Mucosa of gallbladder (tissue), 1 donor: ENCODE measurements at places on chromosomes 13 and 19.

- DNase-seq: no peak
These were observed 13.5 kb upstream of the URAD start for GRCh38 chr13:28001837-28002473.

DNA sequence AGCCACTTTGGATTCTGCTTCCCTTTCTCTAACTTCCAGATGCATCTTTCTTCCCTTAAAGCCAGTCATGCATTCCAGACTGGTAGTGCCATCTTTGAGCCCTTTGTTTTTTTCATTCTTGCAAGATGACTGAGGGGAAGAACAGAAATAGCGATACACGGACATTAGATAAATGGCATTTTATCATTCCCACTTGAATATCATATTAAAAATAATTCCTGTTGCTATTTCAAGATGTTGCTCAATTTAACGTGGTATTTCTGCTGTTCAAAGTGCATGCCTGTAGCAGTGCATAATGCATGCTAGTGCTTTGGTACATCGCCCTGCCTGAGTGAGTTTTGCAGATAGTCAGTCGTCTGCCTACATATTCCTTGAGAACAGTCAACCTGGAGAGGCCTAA is 140.6 kb upstream of the FRY start:
- no peak for DNase-seq

DNA sequence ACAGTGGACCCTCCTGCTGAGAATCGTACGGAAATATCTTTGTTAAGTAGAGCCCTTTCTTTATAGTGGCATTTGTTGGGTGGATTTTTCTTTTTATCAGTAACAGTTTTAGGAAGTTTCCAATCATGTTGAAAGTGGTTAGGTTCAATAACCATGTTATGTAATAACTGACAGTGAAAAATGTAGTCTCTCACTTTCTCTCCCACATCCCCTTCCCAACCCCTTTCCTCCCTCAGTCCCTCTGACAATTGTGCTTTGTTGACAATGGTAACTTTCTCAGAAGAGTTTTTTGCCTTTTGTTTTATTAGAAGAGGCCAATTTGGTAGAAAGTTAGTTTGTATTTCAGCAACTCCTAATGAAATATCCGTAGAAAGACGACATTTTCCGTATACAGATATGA is 77.8 kb upstream of the SLAIN1 start:
- DNase-seq: no peak

- DNase-seq: no peak
These were observed 45.6 kb downstream of the CELF5 start for GRCh38 chr19:3269916-3270671.

- peak; percentile 28 for DNase-seq
These were observed 134.8 kb downstream of the NUFIP1 start for GRCh38 chr13:44854313-44855060.

DNA sequence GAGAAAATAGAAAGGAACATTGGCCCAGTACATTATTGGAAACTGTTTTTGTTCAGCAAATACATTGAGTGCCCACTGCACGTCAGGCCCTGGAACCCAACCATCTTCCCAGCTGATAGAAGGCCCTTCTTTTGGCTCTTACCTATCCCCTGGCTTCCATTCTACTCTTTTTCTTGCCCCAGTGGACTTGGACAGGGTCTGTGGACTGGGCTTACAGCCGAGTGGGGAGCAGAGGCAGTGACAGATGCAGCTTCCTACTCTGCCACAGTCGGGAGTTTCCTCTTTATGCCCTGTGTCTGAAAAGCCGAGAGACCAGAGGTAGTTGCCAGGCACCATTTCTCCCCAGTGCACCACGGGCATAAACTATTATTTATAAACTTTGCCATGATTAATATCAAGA is 70.4 kb downstream of the ARHGAP35 start:
- DNase-seq: no peak

GRCh38 chr19:58450856-58451357 is 515 bp upstream of the ZNF324B start:
- DNase-seq: peak; percentile 42

GRCh38 chr13:34411177-34411576 is 530.9 kb upstream of the NBEA start:
- no peak for DNase-seq

- peak; percentile 73 for DNase-seq
These were observed 9.3 kb downstream of the PLEKHA4 start for GRCh38 chr19:48858984-48859710.

DNA sequence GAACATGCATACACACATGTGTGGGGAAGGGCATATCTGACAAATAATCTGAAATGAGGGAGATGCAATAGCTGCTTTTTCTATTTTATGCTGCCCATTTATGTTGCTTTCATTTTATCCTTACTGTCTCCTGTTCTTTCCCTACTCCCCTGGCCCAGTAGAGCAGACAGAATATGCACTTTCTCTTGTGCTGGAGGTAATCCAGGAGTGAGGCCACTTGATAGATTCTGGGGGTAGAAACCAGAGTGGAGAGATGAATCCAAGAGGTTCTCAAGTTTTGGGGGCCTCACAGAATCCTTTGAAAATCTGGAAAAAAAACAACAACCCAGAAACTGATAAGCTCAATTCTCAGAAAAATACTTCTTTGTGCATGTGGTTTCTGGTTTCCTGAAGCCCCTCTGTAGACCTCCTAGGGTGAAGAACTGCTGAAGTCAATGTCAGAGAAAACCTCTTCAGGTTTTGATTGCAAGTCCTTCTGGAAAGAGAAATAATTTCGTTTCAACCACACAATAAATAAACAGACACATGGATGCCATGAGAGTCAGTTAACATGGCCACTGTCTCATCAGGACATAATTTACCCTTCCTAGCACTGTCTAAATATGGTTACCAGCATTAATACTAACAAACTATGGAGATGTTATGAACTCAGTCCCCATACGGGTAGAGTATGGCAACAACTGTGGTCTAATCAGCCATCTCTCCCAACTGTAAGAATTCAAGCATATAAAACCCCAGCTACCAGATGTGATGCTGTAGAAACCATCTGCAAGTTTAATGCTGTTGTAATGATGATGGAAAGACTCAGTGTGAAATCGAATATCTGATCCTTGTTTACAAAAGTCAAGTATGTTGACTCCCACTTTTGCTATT is 355.6 kb downstream of the SLC7A1 start:
- no peak for DNase-seq

GRCh38 chr13:113035213-113035800 is 66.3 kb downstream of the MCF2L start:
- no peak for DNase-seq

DNA sequence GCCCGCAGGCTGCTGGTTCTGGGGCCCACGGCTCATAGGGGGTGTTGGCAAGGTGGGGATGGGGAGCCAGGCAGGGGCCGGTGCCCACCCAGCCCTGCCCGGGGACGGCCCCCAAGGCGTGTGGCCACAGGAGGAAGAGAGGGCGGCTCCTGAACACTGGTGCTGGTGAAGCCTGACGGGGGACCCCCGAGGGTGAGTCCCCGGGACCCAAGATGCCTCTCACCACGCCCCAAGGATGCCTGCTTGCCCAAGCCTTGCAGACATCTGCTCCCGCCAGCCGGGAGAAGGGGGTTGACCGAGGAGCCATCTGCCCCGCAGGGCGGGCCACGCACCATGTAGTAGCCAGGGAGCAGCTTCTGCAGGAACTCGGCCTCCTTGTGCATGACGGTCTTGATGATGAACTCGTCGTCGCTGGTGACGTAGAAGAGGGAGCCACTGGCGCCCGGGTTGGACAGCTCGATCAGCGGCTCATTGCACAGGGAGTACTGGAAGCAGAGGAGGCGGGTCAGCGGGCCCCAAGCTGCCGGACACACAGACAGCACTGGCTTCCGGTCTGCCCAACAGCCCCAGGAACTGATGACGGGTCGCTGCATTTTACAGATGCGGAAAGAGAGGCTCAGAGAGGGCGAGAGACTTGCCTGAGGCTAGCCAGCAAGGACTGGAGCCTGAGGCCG is 29.6 kb upstream of the CACTIN start:
- no peak for DNase-seq

- DNase-seq: peak; percentile 85
These were observed 20.1 kb downstream of the C19orf12 start for GRCh38 chr19:29694669-29695627.

- DNase-seq: no peak
These were observed 108.4 kb downstream of the DLEU7 start for GRCh38 chr13:50735071-50735470.

GRCh38 chr13:74533226-74533625 is 399.0 kb upstream of the KLF12 start:
- DNase-seq: no peak

DNA sequence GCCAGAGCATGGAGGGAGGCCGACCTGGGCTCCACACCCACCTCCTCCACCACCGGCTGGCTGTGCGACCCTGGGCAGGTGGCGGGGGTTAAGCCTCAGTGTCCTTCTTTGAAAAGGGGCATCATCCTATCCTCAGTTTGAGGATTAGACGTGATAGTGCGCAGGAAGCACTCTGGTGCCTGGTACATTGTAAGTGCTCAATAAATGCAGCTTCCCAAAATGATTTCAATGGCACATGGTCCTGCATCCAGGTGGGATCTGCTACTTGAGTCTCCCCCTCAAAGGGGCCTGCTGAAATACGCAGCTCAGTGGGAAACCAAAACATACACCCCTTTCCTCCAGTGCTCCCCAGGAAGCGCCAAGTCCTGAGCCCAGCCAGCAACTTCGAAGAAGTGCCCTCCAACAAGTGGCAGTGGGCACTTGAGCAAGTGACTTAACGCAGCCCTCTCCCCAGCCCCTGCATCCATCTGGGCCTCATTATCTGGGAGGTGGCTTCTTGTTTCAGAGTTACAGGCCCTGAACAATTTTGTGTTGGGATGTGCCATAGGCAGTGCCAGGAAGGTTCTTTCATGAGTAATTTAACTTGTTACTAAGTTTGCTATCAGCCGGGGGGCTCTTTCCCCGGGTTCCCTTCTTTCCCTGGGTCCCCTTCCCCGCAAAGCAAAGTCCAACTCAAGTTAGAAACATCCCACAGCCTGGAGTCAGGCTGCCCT is 17.9 kb downstream of the ACTN4 start:
- no peak for DNase-seq

GRCh38 chr13:105365831-105366230 is 1169.6 kb downstream of the EFNB2 start:
- no peak for DNase-seq

- DNase-seq: peak; percentile 55
These were observed 232.0 kb downstream of the B3GLCT start for GRCh38 chr13:31431722-31432137.

- DNase-seq: no peak
These were observed 1.7 kb downstream of the B9D2 start for GRCh38 chr19:41362143-41362847.

DNA sequence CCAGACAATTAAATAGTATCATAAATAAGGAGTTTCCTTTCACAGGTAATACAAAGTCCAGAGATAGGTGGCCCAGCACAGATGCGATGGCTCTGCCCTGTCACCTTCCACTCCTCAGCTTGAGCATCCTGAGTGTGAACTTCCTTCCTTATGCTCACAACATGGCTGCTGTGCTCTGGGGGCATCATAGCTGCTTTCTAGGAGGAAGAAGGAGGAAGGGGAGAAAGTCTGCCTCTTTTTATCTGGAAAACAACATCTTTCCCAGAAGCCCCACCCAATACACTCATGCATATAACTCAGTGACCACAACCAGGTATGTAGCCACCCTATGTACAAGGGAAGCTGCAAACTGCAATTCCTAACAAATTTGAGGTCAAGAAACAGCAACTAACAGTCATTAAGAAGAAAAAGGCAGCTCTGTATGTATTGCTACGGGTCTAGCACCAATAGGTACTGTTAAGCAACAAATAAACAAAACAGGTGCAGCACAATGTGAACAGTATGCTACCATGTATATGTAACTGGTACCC is 201.2 kb upstream of the UBL3 start:
- no peak for DNase-seq

GRCh38 chr13:42981317-42981716 is 10.7 kb downstream of the EPSTI1 start:
- DNase-seq: no peak

- no peak for DNase-seq
These were observed 45.7 kb upstream of the C1QTNF9 start for GRCh38 chr13:24263632-24264031.

- DNase-seq: no peak
These were observed 3.2 kb upstream of the ZNF235 start for GRCh38 chr19:44308011-44308410.

DNA sequence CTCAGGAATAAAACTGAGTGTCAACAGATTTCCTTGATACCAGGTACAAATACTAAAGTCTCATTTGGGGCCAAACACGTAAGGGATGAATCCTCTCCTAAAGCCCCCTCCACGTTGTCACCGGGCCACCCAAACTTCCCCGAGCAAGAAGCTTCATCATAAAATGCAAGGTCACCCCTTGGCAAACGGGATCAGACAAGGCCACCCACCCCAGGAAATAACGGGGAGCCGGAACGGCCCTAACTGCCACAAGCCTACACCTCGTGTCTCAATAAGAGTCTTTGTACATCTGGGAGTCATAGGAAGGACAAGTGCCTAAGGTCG is 717 bp downstream of the EEF2 start:
- DNase-seq: no peak

DNA sequence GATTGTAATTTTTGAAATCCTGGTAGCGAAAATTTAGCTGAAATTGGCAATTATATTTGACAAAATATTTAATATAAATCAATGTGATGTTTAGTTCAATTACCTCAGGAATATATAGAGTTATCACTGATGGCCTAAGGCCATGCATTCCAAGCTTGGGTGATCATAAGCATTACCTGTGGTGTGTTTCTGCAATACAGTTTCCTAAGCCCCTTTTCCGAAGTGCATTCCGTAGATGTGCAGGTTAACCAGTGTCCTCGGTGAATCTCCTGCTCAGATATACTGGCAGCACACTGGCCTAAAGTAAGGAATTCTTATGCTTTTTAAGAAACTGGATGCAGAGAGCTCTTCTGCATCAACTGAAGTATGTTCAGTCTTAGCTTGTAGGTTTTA is 35.0 kb downstream of the ITGBL1 start:
- DNase-seq: no peak

GRCh38 chr13:37385248-37385647 is 213.3 kb downstream of the POSTN start:
- DNase-seq: no peak

DNA sequence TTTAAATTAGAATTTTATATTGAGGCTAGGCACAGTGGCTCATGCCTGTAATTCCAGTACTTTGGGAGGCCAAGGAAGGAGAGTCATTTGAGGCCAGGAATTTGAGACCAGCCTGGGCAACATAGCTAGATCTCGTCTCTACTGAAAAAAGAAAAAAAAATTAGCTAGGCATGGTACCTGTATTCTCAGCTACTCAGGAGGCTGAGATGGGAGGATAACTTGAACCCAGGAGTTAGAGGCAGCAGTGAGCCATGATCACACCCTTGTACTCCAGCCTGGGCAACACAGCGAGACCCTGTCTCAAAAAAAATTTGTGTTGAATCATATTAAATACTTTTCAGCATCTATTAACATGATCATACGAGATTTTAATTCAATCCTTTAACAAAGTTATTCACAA is 4.9 kb downstream of the PMIS2 start:
- no peak for DNase-seq

GRCh38 chr13:93766719-93767118 is 540.1 kb downstream of the GPC6 start:
- DNase-seq: no peak

- no peak for DNase-seq
These were observed 60.4 kb downstream of the WDFY2 start for GRCh38 chr13:51644654-51645053.

- DNase-seq: no peak
These were observed 30.2 kb downstream of the RXFP2 start for GRCh38 chr13:31769575-31769974.
